Inflammatory macrophage (primary cell): ENCODE measurements at places on chromosomes 11 and 22.

GRCh38 chr11:17479284-17480214 is 2.9 kb upstream of the ABCC8 start:
- no peak for DNase-seq

GRCh38 chr22:29679316-29679715 is 40.5 kb upstream of the CABP7 start:
- DNase-seq = no peak

DNA sequence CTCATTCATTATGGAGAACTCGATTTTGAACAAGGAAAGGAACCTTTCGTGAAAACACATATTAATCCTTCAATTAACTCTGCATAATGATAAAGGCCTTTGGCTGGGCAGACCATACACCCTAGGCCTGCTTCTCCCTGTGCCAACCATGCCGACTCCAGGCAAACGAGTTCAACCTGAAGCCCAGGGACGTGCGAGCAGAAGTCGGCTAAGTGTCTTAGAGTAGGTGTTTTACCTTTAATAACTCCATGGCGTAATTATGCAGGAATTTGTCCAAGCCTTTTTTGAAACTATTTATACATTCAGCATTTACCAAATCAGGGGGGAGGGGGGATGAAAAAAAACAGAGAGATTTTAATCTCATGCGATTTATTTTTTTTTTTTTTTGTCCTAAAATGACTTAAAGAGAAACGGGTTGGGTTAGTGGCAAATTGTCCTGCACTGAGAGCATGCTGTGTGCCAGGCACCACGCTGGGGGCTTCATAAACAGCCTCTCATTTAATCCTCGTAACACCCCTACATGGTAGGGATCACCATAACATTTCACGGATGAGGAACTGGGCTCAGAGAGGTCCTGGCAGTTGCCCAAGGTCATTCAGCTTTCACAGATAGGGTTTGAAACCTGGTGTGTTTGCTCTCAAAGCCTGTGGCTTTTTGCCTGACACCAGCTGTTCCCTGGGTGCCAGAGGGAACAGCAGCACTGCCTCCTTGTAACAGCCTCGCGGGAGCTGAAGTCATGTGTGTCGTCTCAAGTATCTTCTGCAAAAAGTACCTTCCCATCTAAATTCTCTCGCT is 423.9 kb downstream of the MN1 start:
- no peak for DNase-seq

- no peak for DNase-seq
Observed at GRCh38 chr22:22553735-22554586, 5.1 kb downstream of the PRAME start.

GRCh38 chr22:31094021-31094551 is 13.0 kb downstream of the SMTN start:
- DNase-seq = no peak

DNA sequence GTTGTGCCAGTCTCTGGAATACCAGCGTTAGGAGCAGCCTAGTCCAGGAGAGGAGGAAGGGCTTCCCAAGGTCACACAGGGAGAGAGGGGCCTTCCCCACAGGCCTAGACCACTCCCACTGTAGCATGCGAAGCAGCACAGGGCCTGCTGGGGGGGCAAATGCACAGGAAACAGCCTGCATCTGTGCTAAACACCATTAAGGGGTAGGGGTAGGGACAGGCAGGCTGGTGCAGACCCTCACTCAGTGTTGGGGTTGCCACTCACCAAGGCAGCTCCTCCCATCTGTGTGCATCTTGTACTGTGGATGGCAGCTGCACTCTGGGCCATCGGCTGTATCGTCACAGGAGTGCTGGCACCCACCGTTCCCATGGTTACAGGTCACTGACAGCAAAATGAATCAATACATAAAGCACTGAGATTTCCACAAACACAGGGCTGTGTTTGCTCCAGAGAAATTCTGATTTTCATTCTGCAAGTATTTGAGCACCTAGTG is 24.9 kb downstream of the SCUBE2 start:
- no peak for DNase-seq
